ENCODE measurements at places on chromosomes 5 and 9. TPM values are rescaled to one million over a fixed set of nuclear protein-coding genes. Genes with fewer than 3 reads are reported as not detected.

Gene ZFP37
- total RNA-seq, result 2.4 TPM

Gene PCAT7
- 0.30 TPM for total RNA-seq

Gene TPPP
- total RNA-seq, result 0.37 TPM

Gene SMIM33
- total RNA-seq, result not detected

Gene SUSD1
- 37.4 TPM for total RNA-seq

Gene BARX1
- total RNA-seq, result not detected

Gene TUSC1
- total RNA-seq, result 10.4 TPM

Gene TAF11L11
- not detected for total RNA-seq

Gene WDR31
- 2.1 TPM for total RNA-seq

Gene RC3H2
- 46.0 TPM for total RNA-seq

Gene ZNF169
- total RNA-seq, result 4.0 TPM

Gene FAM221B
- total RNA-seq, result not detected

Gene CSF2
- total RNA-seq, result 1.2 TPM

Gene SLC25A46
- 93.7 TPM for total RNA-seq

All from smooth muscle cell of the umbilical artery (primary cell).